ENCODE measurements at places on chromosomes 1 and 21. TPM values are rescaled to one million over a fixed set of nuclear protein-coding genes. Genes with fewer than 3 reads are reported as not detected.

Gene MAP10
- total RNA-seq: 2.3 TPM

Gene FAM167B
- total RNA-seq: 4.2 TPM

DNA sequence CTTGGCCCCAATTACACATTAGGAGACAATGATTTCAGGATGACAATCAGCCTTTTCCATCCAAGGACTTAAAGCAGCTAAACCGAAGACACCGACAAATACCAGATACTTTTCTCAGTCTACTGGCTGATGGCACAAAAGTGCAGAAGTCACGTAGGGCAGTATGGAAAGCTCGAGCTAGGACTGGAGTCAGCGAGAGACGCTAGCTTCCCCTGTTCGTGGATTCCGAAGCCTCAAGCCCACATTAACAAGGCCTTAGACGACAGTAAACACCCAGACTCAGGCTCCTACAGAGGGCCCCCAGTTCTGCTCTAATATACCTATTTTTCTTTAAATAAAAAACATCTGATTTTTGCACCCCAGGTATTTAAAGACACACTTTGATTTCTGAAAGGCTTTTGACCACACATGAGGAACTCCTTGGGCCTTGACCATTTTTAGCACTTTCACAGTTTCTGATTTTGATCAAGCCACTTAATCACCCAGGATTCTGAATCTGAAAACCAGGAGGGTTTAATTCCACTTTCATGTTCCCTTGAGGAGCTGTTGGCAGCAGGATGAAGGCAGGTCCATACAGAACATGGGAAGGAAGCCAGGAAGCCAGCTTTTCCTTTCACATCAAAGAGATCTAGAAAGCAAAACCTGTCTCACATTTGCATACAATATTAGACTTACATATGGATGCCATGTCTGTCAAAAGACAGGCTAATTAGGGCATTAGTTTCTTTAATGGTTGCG is 204.1 kb downstream of the GABPA start:
- no peak for DNase-seq

GRCh38 chr1:199545780-199546179 is 481.7 kb upstream of the NR5A2 start:
- peak; percentile 13 for DNase-seq

GRCh38 chr1:236759252-236759859 is 35.7 kb upstream of the MTR start:
- peak; percentile 56 for DNase-seq

- DNase-seq: peak; percentile 86
Measured at GRCh38 chr1:241706967-241707366, 54.9 kb downstream of the WDR64 start.

GRCh38 chr1:85806236-85806965 is 98.2 kb upstream of the ZNHIT6 start:
- peak; percentile 11 for DNase-seq

Gene SPATA45
- not detected for total RNA-seq

GRCh38 chr1:156584813-156585212 is 5.3 kb downstream of the TTC24 start:
- DNase-seq: no peak

DNA sequence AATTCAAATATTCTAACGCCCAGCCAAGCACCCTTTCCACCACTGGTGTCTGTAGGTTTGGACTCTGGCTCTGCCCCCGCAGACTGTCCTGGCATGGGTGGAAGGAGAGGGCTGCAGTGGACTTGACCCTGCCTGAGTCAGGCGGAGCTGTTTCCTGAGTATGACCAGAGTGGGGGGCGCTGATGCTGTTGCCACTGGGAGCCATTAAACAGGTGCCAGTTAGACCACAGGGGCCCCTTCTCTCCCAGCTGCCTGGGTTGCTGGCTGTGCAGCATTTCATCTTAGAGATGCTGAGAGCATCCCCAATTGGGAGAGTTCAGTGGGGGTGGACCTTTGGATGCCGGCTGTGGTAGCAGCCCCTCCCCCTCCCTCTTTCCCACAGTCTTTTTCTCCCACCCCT is 539.5 kb downstream of the MATN1 start:
- no peak for DNase-seq

GRCh38 chr1:245807306-245807705 is 652.5 kb downstream of the KIF26B start:
- peak; percentile 38 for DNase-seq

DNA sequence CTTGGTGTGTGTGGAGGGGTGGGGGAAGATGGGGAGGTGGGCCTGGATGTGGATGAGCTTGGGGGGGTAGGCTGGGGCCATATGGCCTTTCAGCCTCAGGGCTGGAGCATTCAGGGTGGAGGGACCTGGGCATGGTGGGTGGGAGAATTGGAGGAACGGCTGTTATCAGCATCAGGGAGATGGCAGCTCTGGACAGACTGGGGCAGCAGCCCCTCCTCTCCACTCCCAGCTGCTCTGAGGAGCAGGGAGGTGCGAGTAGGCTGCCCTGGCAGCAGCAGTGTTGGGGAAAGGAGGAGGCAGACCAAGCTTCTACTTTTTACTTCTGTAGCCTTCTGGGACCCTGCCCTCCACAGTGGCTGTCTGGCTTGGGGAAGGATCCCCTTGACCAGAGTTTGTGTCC is 10.2 kb downstream of the PPFIA4 start:
- no peak for DNase-seq

DNA sequence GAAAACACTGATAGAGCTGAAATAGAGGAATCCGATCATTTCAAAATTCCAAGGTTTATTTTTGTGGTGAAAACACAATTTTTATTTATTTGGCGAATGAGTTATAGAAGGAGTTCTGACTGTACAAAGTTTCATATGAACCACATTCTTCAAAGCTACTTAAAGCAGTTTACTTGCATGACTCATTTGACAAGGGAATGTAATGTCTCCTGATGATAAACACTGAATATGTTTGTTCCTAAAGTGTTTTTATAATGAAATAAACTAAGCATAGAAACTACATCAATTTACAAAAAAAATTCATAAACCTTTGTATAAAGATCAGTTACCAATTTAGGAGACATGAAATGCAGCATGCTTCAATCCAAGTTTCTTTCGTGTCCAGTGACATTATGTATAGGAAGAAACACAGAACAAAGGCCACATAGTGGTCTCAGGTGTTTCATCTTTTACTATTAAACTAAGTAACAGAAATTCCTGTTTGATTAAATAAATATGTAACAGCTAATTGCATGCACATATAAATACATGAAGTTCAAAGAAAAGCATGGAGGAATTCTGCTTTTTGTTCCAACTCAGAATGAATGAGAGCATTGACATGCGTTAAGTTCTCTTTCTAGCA is 2.5 kb downstream of the PRKACB start:
- peak; percentile 63 for DNase-seq

Gene OLFML2B
- total RNA-seq: 1.4 TPM

- DNase-seq: no peak
Measured at GRCh38 chr1:205792961-205793673, 17.8 kb upstream of the RAB29 start.

Gene CD101
- not detected for total RNA-seq

DNA sequence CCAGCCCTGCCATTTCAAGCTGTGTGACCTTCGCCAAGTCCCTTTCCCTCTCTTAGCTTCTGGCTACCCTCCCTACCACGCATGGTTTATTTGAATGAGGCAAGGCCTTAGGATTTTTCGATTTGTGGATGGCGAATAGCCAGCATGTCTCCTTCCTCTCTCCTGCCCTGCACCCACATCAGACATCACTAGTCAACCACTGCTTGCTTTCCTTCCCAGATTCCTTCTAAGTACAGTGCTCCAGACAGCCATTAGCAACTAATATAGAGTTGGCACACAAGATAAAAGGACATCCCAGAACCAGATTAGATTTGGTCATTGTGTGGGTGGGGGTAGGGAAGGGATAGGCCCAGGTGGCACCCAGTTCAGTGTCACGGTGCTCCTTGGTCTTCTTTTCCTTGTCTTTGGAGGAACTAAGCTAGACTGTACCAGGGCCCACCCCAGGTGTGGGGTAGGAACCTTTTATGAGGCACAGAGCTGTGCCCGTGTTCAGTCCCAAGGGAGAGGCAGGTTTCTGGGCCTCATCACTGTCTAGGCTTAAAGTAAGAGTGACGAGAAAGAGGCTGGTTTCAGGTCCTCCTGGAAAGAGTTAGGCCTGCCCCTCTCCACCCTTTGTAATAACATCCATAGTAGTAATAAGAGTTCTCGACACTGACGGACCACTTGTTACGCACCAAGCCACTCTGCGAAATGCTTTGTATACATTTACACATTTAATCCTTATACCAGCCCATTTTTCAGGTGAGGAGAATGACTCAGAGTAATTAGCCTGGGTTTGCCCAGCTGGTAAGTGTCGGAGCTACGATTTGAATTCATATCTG is 8.6 kb downstream of the ALPL start:
- DNase-seq: no peak

Gene TRIM33
- 17.6 TPM for total RNA-seq

GRCh38 chr1:155277902-155278688 is 832 bp downstream of the HCN3 start:
- peak; percentile 59 for DNase-seq

- DNase-seq: no peak
Measured at GRCh38 chr1:95517506-95517905, 283.5 kb downstream of the RWDD3 start.

GRCh38 chr1:213159376-213159775 is 108.3 kb downstream of the RPS6KC1 start:
- no peak for DNase-seq

Gene JMJD4
- total RNA-seq: 25.8 TPM

GRCh38 chr1:26739329-26739914 is 43.6 kb downstream of the ARID1A start:
- no peak for DNase-seq

Gene SPRR2B
- not detected for total RNA-seq

GRCh38 chr21:26715878-26716506 is 129.2 kb downstream of the ADAMTS1 start:
- peak; percentile 73 for DNase-seq

DNA sequence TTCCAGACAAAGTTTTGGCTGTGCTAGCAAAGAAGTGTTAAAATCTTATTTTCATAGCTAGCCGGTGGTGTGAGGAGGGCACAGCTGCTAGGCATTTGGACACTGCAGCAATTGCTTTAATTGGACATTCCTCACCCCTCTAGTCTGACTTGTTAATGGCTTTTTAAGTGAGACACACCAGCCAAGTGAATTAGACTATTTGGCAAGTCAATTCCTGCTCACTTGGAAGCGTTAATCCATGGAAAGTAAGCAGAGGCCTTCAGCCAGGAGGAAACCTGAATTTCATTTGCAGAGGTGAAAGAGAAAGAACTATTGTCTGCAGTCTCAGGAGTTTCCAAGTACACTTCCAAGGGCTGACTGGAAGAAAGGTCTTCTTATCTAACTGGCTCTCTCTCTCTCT is 175.7 kb downstream of the ST6GALNAC3 start:
- DNase-seq: no peak

DNA sequence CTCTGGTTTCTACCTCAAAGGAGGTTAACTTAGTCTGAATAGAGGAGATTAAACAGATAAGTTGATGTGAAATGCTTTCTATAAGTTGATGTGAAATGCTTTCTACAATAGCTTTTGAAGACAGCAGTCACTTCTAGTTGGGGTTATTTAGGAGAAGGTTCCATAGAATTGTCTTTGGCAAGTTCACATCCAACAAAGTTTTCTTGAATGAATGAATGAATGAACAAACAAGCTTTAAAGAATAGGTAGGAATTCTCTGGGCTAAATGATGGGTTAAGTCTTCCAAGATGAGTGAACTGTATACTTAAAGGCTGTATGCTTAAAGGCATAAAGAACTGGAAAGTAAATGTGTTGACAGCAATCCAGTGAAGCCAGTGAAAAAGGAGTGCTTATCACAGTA is 1.9 kb downstream of the CDC73 start:
- no peak for DNase-seq

DNA sequence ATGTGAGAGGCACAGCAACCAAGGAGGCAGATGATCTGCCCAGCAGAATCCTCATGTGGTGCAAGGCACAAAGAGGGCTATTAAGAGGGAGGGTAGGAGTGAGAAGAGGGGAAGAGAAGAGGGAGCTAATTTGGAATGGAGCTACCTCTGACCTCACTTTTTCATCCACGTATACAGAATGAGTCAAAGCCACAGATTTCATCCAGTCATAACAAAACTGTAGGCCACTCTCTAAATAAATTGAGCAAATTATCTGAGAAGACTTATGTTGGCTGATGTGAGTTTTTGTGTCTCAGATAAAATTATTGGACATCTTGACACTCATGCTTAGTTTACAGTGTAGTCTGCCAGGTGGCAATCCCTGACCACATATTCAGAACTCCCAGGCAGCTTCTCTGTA is 325.6 kb downstream of the TTLL7 start:
- DNase-seq: peak; percentile 24

Gene FTCD
- not detected for total RNA-seq

Gene TCEA3
- 16.3 TPM for total RNA-seq

DNA sequence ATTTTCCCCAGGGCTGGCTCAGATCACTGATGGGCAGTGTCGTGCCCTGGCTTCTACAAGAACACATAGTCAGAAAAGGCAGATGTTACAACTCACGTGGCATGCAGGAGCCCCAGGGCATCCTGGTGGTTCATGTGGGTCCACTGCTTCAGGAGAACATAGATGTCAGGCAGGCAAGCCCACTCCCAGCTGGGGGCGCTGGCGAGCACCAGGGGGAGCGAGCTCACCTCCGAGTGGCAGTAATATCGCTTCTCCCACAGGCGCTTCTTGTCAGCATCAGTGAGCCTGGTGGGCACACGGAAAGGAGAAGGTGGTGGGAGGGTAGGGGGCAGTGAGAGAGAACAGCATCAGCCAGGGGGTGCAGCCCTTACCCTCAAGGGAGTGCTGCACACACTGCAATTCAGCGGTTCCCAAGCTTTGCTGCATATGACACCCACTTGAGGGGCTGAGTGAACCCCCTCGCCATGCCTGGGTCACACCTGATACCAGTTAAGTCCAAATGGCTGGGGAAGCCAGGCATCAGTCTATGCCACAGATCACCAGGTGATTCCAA is 34.3 kb upstream of the PPP1R15B start:
- DNase-seq: peak; percentile 59

Gene CEPT1
- 29.5 TPM for total RNA-seq

- peak; percentile 90 for DNase-seq
Measured at GRCh38 chr1:225845571-225846259, 35.8 kb downstream of the EPHX1 start.

GRCh38 chr1:45001011-45001481 is 10.1 kb downstream of the HECTD3 start:
- no peak for DNase-seq

GRCh38 chr21:32819694-32820093 is 48.1 kb upstream of the PAXBP1 start:
- DNase-seq: peak; percentile 96

Gene CRB1
- not detected for total RNA-seq

Gene PGD
- 51.7 TPM for total RNA-seq

Gene CELA2A
- not detected for total RNA-seq

All from GM23248 (cell line).